ENCODE measurements at places on chromosomes 3 and 15.

DNA sequence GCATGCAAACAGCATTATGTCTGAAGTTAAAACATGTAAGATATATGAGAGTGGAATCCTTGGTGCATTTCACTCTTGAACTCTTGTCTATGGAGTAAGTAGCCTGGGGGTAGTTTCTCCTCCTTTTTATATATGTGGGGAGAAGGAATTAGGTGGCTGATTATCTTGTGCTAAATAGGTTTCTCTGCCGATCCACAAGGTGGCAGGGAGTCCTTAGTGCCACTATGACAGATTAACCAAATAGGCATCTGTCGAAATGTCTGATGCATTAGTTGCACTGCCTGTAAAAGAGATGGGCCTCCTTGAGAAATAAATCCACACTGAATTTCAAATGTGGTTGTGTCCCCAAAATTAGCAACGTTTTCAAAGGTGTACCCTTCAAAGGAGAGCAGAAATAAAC lies 170.1 kb downstream of the CNTN4 start:
- no peak for DNase-seq

DNA sequence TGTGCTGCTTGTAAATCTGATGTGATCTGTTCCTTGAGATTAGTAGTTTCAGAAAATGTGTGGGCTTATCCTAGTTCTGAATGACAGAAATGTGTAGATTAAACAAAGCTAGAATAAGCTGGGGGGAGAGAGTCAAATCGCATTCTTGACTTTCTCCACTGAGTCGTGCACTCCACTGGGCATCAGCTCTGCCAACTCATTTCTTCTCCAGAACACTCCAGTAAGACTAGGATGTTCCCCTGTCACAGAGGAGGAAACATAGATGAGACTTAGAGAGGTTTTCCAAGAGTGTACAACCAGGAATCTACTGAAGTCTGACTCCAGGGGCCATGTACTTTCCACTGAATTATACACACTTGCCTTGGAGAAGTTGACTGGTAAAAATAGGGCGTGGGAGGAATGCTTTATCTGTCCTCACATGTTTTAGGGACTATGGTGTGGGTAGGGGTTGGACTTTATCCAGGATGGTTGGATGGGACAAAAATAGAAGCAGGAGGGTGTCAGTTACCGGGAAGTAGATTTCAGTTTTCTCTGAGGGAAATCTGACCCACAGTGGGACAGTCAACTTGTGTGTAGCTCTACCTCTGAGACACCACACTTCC lies 298.2 kb downstream of the UBE2E2 start:
- DNase-seq, result no peak

DNA sequence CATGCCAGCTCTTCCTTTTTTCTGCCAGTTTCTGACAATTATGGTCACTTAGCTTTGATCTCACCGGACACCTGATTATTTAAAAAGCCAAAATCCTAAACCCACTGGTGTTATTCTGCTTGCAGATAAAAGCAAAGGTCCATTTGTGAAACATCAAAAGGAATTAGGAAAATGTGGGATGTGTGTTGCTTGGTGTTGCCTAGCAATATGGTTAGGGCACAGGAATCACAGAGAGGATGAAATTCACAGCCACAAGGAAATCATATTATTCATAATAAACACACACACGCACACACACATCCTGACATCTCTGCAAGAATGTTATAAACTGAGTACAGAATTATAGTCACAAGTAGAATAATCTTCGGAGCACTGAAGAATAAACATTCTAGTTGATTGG lies 89.3 kb upstream of the BHLHE40 start:
- DNase-seq, result no peak

GRCh38 chr3:24704496-24704895 lies 209.8 kb upstream of the THRB start:
- DNase-seq, result no peak

DNA sequence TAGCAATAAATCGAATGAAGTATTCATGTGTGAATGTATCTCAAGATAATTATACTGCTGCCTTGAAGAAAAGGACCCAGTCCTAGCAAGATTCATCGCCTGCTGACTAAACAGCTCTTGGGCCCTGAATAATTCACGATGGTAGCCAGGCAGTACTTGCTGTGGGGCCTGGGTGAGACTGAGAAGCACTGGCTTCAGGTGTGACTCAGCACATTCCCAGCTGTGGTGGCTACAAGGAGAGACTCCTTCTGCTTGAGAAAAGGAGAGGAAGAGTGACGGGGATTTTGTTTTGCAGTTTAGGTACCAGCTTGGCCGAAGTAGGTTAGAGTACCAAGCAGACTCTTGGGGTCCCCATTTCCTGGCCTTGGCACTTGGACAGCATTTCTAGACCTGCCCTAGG lies 47.6 kb upstream of the CD200R1L start:
- DNase-seq, result no peak

GRCh38 chr3:30680789-30681648 lies 74.6 kb downstream of the TGFBR2 start:
- DNase-seq, result no peak

GRCh38 chr3:37762698-37763097 lies 99.0 kb upstream of the CTDSPL start:
- DNase-seq, result no peak

- DNase-seq, result no peak
Measured at GRCh38 chr3:43729707-43730414, 39.1 kb downstream of the ABHD5 start.

GRCh38 chr15:49471733-49472132 lies 48.7 kb downstream of the FGF7 start:
- DNase-seq, result no peak

DNA sequence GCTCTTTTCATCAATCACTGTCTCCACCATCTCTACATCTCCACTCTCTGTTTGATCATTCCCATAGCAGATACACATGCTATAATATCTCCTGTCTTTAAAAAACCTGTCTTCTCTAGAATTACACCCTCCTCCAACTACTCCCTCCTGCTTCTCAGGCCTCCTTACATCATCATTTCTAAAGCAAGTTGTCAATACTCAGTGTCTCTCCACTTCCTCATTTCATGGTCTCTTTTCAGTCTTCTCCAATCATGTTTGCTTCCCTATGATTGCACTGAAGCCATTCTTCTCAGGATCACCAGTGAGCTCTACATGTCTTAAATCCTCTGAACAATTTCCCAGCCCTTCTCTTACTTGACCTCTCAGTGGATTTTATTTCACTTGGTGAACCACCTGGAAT lies 87.0 kb upstream of the ZNF280D start:
- DNase-seq, result no peak

DNA sequence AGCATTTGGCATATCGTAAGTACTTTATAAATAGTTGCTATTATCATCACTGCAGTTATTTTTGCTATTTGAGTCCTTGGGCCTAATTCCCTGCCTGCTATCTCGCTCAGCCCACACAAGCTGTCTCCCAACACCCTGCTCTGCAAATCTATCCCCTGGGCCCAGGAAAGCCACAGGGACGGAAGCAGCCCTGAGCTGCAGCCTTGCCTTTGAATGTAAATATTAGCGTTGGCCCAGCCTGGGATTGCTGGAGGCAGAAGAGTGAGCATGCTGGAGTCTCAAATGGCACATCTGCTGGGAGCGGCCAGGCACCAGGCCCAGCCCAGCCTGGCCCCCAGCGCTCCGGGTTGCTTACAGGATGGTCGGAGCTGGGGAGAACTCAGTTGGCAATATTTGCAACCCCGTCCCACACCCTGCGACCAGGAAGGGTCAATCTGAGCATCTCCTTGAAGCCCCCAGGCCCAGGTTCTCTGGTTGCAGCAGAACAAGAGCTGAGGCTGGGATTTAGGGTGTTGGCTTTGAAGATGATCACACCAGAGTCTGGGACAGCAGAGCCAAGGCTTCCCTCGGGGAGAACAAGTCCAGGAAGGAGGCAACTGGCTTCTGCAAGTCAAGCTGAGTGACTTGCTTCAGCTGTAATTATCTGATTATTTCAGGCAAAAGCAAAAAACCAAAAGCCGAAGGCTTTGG lies 529.6 kb downstream of the SHQ1 start:
- no peak for DNase-seq

DNA sequence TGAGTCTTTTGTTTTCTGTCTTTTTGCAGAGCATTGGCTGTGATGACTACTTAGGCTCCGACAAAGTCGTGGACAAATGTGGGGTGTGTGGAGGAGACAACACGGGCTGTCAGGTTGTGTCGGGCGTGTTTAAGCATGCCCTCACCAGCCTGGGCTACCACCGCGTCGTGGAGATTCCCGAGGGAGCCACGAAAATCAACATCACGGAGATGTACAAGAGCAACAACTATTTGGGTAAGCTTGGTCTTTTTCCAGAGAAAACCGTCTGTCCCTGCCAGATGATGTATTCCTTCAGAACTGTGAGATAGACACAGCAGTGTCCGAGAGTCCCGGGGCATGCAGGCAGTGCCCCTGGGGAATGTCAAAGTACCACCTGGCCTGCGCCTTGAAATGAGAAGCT lies 149.9 kb upstream of the NR2E3 start:
- DNase-seq, result no peak

GRCh38 chr3:107947203-107947602 lies 143.6 kb downstream of the CD47 start:
- no peak for DNase-seq
